ENCODE measurements at places on chromosomes 3 and 15.

DNA sequence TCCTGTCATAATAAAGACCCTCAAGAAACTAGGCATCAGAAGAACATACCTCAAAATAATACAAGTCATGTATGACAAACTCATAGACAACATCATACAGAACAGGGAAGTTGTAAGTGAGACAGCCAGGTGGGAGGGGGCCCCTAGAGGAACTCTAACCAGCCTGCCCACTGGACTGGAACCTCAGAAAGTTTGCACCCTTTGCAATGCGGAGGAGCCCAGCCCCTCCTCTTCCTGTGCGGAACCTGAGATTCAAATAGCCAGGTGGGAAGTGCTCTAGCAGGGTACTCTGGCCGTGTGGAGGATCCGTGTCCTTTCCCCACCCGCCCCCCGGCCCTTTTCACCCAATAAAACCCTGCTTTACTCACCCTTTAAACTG is 387.0 kb upstream of the CBLB start:
- DNase-seq = peak; percentile 67

DNA sequence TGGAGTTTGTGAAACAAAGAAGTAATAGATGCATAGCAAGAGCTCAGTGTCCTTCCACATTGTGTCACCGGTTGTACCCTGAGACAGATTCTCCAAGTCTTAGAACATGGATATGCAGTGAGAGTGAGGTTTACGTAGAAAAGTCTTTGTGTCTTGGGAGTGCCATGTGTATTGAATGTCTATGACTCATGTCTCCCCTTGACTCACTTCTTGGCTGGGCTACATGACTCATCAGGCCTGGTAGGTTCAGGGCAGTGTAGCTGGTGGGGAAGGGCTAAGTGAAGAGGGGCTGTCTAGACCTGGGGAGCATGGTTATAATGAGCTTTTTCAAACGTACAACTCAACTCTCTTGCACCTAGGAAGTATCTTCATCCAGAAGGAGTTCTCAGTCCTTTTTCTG is 167.4 kb downstream of the GAP43 start:
- peak; percentile 15 for DNase-seq

DNA sequence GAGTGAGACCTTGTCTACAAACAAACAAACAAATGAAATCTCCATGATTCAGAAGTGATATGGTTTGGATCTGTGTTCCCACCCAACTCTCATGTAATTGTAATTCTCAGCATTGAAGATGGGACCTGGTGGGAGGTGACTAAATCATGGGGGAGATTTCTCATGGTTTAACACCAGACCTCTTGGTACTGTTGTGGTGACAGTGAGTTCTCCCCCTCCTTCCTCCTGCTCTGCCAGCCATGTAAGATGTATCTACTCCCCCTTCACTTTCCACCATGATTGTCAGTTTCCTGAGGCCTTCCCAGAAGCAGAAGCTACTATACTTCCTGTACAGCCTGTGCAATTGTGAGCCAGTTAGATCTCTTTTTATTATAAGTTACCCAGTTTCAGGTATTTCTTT is 438.4 kb upstream of the THBS1 start:
- DNase-seq = no peak

- DNase-seq = no peak
Observed at GRCh38 chr15:72070817-72071447, 47.0 kb downstream of the MYO9A start.

DNA sequence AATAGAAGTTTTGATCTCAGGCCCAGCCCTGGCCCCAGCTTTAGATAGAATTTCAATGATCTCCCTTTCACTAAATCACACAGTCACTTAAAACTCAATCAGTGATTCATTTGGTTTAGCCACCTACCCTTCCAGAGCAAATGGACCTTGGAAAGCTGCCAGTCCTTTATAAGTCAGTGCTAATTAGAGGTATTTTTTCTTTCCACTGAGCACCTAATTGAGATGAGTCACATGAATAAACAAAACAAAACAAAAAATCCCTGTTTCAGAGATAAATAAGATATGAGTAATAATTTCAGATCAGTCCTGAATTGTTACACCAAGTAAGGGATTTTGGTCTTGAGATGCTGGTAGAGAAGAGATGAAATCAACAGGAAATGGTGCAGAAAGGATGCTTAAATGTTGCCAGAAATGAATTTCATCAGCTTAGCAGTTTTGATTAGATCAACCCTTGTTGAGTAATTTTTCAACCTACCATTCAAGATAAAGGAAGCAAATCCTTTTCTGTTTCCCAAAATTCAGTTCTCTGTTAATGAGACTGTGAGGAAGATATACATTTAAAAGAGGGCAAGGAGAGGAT is 352.0 kb upstream of the COL8A1 start:
- DNase-seq = no peak

GRCh38 chr3:149271669-149272068 is 50.0 kb upstream of the CP start:
- DNase-seq = no peak

GRCh38 chr3:3464131-3464530 is 284.6 kb upstream of the CRBN start:
- DNase-seq = no peak

- DNase-seq = no peak
Observed at GRCh38 chr3:187251599-187251998, 39.9 kb downstream of the MASP1 start.

DNA sequence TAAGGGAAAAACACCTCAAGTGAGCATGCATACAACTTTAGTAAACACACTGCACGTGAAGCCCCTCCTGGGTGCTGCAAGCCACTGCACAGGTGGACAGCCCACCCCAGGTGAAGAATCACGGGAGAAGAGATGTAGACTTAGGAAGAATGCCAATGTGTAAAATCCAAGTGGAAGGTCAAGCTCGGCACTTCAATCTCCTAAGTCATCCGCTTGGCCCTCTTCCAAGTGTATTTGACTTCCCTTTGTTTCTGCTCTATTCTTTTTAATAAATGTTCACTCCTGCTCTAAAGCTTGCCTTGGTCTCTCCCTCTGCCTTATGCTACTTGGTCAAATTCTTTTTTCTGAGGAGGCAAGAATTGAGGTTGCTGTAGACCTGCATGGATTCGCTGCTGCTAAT is 316.6 kb downstream of the EDEM1 start:
- no peak for DNase-seq

- no peak for DNase-seq
Observed at GRCh38 chr15:40091861-40092255, 16.8 kb downstream of the BMF start.

DNA sequence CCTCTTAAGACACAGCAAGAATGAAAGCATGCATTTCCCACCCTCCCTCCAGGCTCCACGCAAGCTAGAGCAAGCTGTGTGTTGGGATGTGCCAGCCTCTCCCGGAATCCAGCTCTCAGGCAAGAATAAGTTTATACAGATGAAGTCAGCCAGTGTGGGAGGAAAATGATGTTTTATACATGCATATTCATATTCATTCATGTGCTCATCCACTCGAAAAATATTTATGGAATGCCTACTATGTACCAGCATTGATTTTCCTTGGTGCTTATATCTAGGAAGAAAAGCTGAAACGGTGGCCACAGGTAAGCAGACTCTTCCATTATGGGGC is 62.7 kb downstream of the KLHL6 start:
- no peak for DNase-seq

DNA sequence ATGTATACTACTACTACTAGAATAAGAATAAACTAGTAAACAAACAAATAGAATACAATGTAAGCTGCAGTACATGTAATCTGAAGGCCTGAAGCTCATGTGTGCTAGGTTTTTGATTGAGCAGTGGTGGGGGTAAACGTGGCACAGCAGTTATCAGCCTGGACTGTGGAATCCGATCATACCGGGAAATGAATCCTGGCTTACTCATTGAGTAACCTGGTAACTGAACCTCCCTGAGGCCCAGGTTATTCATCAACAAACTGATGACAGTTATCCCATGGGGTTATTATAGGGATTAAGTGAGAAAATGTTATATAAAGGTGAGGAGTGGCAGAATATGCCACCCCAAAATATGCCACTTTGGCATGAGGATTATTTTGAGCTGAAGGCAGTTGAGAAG is 339.1 kb downstream of the FHIT start:
- DNase-seq = no peak

DNA sequence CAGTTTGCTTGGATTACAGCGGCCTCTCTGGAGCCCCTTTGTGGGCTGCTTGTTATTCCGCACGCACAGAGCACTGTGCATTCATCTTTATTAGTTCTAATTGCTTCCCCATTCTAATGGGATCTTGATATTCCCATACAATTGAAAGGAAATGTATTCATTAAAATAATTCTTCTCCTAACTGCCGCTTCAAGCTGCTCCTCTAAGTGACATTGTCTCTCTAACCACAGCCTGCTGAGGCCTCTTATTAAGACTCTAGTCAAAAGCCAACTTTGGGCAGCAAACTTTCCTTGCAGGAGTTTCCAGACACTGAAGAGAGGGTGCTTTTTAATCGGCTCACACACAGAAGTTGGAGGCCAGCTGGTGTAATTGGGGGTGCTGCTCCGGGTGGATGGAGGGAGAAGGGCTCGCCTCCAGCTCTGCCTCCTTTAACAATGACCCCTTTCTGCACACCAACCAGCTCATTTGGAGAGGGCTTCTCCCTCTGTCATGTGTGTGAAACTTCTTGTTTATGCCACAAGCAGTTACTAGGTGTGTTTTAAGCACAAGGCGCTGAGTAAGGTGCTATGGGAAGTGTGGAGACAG is 5.6 kb upstream of the MAGEF1 start:
- no peak for DNase-seq

DNA sequence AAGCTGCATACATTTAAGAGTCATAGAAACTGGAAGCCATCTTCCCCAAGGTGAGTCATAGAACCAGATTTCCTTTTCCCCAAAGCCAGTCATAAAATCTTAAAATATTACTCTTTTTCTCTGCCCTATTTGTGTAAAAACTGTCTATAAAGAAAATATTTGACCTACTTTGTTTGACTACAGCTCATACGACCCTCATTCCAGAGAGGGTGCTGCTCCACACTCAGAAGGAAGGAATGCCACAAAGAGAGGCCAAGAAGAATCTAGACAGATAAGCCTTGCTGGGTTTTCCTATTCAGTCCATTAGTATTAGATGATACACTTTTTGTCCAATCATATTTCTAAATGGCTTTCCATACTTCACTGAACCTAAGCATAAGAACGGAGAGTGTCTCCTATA is 671.6 kb upstream of the SGO1 start:
- DNase-seq = no peak

GRCh38 chr3:96491023-96491422 is 323.4 kb upstream of the EPHA6 start:
- DNase-seq = no peak

DNA sequence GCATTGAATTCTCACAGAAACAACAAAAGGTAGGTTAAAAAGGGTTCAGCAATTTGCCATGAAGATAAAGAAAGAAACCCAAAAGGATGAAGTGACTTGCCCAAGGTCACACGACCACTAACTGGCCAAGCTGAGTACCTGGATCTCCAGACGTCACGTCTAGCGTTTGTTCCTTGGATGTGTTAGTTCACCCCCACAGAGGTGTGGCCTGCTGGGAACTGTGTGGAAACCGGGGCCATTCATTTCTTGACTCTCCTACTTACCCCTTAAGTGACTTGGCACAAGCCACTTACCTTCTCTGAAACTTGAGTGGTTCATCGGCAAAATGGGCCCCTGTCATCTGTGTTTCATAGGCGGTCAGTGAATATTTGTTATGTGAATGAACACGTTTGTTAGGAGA is 244.3 kb upstream of the SLCO3A1 start:
- DNase-seq = no peak

DNA sequence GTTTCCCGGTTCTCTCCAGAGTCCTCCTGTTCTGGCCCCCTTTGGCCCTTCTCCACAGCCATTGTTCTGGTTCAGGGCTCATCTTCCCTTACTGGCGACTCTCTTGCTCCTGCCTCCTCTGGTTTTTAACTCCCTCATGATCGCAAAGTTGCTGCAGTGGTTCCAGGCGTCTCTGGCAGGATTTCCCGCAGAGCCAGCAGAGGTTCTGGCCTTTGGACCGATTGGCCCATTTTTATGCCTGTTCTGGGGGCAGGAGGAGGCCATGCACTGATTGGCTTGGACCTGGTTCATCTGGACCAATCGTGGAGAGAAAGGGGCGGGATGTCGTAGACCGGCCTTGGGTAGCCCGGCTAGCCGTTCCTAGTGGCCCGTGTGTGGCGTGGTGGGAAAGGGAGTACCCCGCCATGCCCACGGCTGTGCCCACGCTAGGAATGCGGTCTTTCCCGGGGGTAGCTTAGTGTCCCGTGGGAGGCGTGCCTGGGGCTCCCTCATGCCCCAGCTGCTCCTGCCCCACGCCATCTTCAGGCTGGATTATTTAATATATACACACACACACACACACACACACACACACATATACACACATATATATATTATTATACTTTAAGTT is 113.4 kb downstream of the FBLN2 start:
- no peak for DNase-seq

DNA sequence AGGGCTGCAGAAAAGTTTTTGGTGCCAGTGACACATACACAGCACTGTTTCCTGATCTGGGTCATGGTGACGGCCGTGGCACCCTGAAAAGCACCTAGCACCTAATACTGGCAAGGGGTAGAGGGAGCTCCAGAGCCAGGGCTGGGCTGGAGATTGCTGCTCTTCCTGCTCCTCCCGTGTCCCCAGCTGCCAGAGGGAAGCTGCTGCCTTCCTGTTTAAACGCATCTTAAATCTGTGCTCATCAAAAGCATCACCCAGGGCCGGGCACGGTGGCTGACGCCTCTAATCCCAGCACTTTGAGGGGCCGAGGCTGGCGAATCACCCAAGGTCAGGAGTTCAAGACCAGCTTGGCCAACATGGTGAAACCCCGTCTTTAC is 156.7 kb upstream of the MEF2A start:
- DNase-seq = peak; percentile 65

GRCh38 chr3:11717301-11717700 is 73.6 kb upstream of the VGLL4 start:
- no peak for DNase-seq

- DNase-seq = no peak
Observed at GRCh38 chr3:49864505-49864904, 5.2 kb downstream of the CAMKV start.

DNA sequence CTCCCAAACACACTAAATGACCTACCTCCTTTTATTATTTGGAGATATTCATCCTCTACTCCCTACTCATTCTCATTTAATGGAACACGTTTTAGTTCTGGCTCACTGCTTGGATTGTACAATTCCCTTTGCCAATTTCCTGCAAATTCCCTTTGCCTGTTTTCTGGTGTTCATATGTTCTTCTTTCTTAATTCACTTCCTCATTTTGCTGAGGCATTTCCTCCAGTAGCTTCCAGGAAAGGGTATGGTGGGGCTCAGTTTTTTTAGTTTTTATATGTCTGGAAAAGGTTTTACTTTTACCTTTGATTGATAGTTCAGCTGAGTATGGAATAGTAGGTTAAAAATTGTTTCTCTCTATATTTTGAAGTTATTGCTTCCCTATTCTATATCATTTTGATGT is 143.6 kb upstream of the GOLIM4 start:
- DNase-seq = no peak
